Stimulated activated CD8-positive, alpha-beta memory T cell treated with anti-CD3 and anti-CD28 coated beads, Interleukin-2, amount 100 ng/mL, for 48 hours (primary cell): ENCODE measurements at places on chromosomes 13 and 19.

DNA sequence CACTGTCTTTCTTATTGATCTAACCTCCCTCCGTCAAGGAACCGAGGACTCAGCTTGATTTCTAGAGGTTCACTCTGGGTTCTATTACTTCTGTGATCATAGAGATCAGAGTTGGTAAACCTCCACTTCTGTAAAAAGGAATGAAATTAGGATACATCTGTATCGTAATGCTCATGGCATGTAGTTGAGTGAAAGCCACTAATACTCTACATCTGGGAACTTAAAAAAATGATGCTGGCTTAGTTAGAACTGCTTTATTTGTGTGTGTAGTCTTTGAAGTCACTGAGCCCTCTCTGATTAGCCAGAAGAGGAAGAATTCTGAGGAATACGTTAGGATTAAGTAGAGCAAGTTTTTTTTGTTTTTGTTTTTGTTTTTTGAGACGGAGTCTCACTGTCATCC, 140.8 kb downstream of the GGACT start:
- no peak for DNase-seq

GRCh38 chr19:40716031-40716481, 630 bp downstream of the COQ8B start:
- DNase-seq = peak; percentile 61

GRCh38 chr19:10021863-10022262, 8.6 kb downstream of the RDH8 start:
- DNase-seq = no peak

GRCh38 chr19:40466219-40466984, 399 bp upstream of the SPTBN4 start:
- peak; percentile 58 for DNase-seq

- no peak for DNase-seq
These were observed 84.8 kb downstream of the ZMYM2 start for GRCh38 chr13:20043207-20043925.

DNA sequence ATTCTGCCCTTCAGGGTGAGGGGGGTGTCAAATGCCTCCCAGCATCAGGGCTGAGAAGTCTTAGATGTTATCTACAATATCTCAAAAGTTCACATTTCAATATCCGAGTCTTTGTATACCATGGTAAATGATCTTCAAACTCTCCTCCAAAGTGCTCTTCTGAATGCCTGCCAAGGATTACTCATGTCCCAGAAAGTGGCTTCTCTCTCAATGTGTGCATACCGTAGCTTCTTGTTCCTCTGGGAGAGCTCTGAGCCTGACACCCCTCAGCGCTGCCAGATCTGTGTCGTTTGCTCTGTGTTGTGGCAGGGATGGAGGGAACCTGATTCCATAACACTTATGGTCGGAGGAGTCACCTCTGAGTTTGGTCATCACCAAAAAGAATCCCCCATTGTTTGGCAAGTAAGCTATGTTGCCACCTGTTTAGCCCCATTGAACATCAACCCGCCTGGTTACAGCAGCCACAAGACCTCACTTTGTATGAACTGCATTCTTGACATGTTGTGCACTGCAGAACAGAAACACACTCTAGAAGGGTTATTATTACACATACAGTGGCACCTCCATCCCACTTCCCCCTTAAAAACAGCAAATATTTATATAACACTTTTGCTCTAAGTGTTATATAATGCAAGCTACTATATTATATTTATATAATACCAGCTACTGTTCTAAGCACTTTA, 163.1 kb upstream of the MIR17HG start:
- DNase-seq = no peak

DNA sequence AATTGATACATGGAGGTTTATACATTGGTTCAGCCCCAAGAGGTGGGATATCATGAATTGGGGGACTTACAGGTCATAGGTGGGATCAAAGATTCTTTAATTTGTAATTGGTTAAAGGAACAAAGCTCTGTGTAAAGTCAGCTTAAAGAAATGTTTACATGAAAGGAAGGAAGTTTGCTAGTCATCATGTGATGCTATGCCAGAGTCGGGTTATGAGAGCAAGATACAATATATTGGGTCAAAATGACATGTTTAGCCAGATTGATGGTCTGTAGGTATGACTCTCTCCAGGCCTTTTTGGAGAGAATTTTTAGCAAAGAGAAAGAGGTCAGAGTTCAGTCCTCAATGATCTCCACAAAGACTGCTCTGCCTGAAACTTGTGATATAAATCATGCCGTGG, 5.3 kb upstream of the CYSLTR2 start:
- no peak for DNase-seq

DNA sequence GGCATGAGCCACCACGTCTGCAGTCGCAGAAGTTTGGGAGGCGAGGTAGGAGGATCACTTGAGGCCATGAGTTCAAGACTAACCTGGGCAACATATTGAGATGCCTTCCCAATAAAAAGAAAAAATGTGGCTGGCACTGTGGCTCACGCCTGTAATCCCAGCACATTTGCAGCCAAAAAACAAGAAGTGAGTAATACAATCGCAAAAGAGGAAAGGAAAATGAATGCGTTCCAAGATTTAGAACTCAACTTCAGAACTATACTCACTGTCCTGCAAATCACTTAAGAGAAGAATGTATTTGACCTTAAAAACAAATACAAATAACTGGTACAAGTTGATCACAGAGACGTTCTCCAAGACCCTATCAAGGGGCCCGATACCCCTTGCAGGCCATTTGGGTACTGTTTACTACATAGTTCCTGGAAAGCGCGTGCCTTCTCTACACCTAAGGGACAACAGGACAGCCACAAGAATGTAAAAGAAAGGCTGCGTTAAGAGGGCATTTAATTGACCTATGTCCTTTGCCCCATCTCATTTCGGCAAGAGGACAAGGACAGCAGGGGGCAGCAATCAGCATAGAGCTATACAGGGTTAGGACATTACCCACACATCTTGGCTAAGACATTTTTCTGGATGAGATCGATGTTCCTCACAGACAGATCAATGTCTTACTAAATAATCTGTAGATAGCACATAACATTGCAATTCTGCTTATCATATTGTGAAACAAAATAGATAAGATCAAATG, 41.3 kb downstream of the FLT3 start:
- peak; percentile 33 for DNase-seq

GRCh38 chr13:67042556-67042955, 187.6 kb downstream of the PCDH9 start:
- no peak for DNase-seq

GRCh38 chr13:22874839-22875238, 305.9 kb upstream of the SGCG start:
- no peak for DNase-seq

GRCh38 chr13:71477735-71478134, 389.3 kb downstream of the DACH1 start:
- no peak for DNase-seq

DNA sequence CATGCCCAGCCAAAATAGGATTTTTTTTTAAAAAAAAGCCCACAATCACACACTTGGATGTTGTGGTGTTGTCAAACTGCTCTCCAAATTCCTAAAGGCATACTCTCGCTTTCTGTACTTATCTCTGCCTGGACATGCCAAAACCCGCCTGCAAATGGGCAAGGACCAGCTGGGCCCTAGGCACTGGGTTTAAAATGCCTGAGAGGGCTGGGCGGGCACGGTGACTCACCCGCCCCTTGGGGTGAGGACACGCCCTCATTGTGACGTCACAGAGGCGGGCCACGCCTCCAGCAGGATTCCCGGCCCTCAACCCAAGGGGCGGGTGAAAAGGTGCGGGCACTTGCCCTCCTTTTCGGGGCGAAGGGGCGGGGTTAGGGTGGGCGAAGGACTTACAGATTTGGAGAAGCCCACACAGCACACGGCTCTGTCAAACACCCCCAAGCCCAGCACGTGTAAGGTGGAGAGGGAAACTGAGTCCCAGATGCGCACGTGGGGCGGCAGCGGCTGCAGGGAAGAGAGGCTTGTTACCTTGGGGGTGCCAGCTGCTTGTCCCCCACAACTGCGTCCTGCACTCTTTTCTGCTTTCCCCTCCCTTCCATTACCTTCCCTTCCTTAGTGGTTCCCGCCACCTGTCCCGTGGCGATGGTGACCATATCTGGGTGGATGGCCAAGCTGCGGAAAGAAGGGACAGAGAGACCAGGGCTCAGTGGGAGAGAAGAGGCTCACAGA, 6.6 kb downstream of the EML2 start:
- peak; percentile 48 for DNase-seq

GRCh38 chr19:44623080-44623479, 9.7 kb downstream of the IGSF23 start:
- DNase-seq = no peak

- DNase-seq = no peak
These were observed 16.8 kb downstream of the SPC24 start for GRCh38 chr19:11138601-11139300.

DNA sequence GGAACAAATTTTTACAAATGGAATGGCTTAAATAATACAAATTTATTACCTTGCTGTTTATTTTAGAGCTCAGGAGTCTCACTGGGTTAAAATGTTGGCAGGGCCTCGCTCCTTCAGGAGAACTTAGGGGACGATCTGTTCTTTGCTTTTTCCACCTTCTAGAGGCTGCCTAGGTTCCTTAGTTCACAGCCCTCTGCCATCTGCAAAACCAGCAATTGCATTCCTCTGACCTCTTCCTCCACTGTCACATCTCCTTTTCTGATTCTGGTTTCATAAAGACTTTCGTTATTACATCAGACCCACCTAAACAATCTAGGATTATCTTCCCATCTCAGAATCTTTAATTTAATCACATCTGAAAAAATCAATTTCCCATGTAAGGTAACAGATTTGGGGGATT, 249.6 kb upstream of the SPRY2 start:
- DNase-seq = no peak

GRCh38 chr13:112740502-112741131, 50.8 kb downstream of the ATP11A start:
- no peak for DNase-seq
